ENCODE measurements at places on chromosomes 16 and 17.
A peak's percentile ranks its signal among the peaks of the same experiment; 100 is the strongest.

- no peak for DNase-seq
Observed at GRCh38 chr17:44444735-44445105, 55.3 kb upstream of the ITGA2B start.

DNA sequence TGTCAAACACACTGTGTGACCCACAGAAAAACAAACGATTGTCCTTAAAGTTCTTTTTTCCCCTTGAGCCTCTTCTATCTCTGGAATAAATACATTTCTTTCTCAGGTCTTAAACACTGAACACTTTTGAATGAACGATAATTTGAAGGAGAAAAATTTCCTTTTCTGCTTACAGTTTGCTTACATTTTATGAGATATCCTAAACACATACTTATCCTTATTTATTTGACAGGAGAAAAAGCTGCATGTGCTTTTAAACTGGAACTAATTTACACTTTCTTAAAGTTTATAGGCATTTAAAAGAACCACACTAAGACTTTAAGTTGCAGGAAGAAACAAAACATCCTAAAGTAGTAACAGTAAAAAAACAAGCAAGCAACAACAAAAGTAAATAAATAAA is 4.7 kb upstream of the IGF2BP1 start:
- DNase-seq: no peak

GRCh38 chr17:41082626-41083025 is 1.3 kb upstream of the KRTAP4-7 start:
- no peak for DNase-seq

DNA sequence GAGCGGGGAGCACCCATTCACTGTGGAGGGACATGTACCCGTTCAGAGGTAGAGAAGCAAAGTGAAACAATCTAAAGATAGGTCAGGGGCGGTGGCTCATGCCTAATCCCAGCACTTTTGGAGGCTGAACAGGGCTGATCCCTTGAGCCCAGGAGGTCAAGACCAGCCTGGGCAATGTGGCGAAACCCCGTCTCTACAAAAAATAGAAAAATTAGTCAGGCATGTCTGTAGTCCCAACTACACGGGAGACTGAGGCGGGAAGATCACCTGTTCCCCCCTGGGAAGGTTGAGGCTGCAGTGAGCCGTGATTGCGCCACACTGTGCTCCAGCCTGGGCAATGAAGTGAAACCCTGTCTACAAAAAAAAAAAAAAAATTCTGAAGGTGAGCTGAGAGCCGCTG is 21.7 kb downstream of the MYL4 start:
- no peak for DNase-seq

- no peak for DNase-seq
Observed at GRCh38 chr17:5745111-5745813, 161.0 kb upstream of the NLRP1 start.

GRCh38 chr16:57828272-57829161 is 26.2 kb upstream of the KIFC3 start:
- DNase-seq: no peak

DNA sequence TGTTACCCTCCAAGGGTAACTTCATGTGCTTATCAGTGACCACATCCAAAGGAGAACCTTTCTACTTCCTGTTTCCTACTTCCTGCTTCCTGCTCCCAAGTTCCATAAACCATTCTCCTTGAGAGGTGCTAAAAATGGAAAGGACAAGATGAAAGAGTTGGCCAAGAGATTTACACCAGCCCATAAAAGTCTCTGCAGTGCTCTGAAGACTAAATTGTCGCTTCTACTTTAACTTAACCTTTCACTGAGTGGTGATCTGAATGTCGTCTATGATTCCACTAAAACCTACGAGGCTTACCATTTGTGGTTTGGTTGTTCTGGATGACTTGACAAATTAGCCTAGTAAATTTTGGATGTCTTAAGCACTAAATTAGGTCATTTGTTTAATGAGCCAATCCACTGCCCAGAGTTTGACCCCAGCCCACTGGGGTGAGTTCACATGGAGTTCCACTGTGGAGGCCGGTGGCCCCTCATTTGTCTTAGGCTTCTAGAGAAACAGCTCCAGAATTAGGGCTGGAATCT is 333.1 kb downstream of the FOXL1 start:
- no peak for DNase-seq

DNA sequence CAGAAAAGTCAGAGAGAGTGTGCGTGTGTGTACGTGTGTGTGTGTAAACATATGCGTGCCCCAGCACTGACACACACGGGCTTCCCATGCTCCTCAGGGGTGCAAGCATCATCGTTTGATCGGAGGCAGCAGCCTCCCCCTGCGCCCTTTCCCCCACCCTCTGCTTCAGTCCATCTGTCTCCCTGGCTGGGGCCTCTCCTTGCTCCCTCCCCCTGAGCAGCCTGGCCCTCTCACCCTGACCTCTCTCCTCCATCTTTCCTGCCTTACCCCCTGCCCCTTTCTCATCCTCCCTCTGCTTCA is 4.4 kb downstream of the STX1B start:
- no peak for DNase-seq

- no peak for DNase-seq
Observed at GRCh38 chr17:58032691-58033415, 25.8 kb upstream of the SRSF1 start.

DNA sequence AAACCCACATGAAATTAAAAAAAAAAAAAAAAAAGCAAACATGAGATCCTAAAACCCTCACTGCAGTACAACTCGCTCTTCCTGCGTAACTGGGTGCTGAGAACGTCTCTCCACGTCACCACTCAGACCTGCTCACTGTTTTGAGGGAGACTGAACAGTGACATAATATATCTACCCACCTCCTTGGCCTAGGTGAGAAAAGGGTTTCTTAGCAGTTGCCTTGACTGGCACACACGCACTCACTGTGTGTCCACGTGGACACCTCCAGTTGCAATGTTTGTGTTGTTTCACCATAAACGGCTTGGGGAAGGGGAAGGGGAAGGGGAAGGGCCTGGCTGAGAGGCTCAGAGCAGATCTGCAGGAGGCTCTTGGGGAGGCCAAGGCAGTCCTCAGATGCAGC is 32.0 kb downstream of the FANCA start:
- peak; percentile 35 for DNase-seq

DNA sequence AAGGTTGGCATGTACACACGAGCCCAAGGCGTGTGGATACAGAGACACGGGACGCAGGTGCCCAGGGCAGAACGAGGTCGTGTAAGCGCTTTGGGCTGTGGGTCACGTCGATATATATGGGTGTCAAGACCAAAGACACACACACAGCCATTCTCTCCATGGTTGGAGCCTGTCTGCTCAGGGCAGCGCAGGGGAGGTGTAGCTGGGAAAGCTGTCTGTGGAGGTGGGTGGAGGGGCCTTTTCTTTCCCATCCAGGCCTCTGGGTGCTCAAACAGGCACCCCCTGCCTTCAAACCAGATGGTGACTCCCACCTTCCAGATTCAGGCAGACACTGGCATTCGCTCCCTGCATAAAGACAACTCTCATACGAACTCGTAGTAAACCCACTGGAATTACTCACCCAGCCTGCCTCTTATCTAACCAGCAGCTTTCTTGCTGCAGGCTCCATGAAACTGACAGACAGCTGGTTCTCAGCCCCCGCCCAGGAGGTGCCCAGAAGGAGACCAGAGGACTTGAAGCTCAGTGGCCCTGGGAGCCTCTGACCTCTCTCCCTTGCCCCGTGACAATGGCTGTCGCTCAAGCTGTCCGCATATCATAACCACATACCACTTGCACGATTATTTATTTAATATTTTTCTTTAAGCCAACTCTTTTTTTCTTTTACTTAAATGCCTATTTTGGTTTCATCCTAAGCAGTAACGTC is 237.1 kb downstream of the KATNIP start:
- DNase-seq: no peak

GRCh38 chr16:2205104-2205966 is at the start of gene MLST8:
MLST8 (plus strand) TSS chr16:2205454; CDS start chr16:2206086, 632 bp downstream.
- DNase-seq: peak; percentile 95

- no peak for DNase-seq
Observed at GRCh38 chr17:79210638-79211037, 136.0 kb downstream of the ENGASE start.

GRCh38 chr17:2093349-2093748 is 38.4 kb downstream of the HIC1 start:
- DNase-seq: no peak

DNA sequence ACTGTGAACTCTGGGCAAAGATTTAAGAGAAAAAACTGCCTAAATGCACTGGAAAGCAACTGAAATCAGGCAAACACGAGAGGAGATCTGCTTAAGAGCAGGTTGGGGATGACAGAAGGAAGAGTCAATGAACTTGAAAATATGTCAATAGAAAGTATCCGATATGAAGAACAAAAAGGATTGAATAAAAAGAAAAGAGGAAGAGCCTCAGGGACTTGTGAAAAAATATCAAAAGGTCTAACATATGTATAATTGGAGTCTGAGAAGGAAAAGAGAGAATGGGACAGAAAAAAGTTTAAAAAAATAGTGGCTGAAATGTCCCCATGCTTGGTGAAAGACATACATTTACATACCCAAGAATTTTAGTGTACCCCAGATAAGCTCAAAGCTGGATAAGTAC is 195.5 kb downstream of the COPRS start:
- no peak for DNase-seq

GRCh38 chr16:80175011-80175410 is 365.8 kb upstream of the DYNLRB2 start:
- DNase-seq: no peak

- no peak for DNase-seq
Observed at GRCh38 chr17:63775420-63775819, 1.4 kb downstream of the DDX42 start.

- no peak for DNase-seq
Observed at GRCh38 chr17:71921796-71922195, 199.0 kb upstream of the SOX9 start.

GRCh38 chr17:79410681-79411080 is 200.2 kb downstream of the RBFOX3 start:
- no peak for DNase-seq

DNA sequence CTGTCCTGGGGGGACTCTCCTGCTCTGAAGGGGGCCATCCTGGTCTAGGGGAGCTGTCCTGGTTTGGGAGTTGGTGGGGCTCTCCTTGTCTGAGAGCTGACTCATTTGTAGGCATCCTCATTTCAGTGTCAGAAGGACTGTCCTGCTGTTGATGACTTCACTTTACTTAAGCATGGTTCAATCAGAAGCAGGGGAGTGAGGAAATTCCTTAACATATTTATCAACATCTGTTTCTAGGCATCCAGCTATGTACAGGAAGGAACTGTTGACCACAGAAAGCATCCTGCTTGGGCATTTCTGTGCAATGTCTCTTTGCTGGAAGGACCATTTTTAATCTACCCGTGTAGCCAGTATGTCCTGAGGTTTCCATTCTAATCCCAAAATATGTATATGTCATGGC is 502.7 kb upstream of the HSBP1 start:
- DNase-seq: no peak

- peak; percentile 90 for DNase-seq
Observed at GRCh38 chr17:81119223-81120148, 45.8 kb upstream of the PVALEF start.

- no peak for DNase-seq
Observed at GRCh38 chr17:6546069-6546718, 10.2 kb downstream of the PITPNM3 start.
